Stimulated activated CD4-positive, alpha-beta T cell treated with anti-CD3 and anti-CD28 coated beads, TNF-alpha, amount 100 ng/mL, for 24 hours (primary cell): ENCODE measurements at places on chromosomes 4 and X.

- DNase-seq = peak; percentile 64
Measured at GRCh38 chrX:69538321-69538876, 34.3 kb downstream of the NALF2 start.

- DNase-seq = no peak
Measured at GRCh38 chr4:6342530-6343293, 73.1 kb downstream of the WFS1 start.

DNA sequence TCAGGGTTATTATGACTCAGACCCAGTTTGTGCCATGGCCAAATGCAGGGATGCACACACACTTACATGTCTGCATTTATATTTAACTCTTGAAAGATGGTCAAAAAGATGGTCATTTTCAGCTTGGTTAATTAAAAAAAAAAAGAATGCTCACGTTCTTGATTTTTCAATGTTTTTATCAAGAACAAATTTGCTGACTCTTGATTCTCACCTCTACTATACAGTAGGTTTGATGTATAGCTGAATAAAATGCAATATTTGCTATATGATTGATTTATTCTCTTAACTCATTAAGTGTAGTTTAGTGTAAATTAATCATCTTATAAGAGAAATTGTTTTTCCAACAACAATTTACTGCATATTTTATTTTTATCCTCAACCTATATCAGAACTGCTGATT, 160.4 kb downstream of the SLIT2 start:
- no peak for DNase-seq

DNA sequence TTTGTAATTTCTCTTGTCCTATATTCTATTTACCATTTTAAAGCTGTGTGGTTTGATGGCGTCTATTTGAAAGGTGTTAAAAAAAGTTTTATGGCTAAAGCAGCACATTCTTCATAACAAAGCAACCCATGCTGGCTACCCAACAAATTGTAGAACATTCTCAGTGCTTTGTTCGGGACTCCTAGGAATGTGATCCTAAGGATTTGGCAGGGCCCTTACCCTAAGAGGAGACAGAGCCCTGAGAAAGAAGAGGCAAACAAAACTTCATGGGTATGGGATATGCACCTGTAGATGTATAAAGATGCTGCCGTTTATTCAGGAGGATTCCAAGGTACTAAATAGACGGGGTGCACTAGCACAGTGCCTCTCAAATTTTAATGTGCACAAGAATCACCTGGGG, 370.8 kb upstream of the DIPK2B start:
- DNase-seq = no peak

DNA sequence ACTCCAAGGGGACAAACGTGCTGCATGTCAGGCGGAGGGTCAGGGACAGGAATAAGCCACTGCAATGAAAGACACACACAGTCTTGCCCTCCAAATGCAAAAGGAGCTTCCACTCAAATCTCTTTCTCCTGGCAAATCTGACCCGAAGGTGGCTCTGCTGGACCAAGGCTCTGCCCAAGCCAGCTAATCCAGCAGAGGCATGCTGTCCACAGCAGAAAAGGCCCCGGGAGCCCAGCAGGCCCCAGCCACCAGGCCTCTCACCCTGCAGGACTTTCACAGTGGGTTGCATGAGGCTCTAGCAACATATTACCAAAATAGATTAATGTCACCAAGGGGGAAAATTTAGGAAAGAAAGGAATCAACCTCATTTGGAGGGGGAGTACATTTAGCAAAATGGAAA, 628.6 kb downstream of the BCOR start:
- DNase-seq = no peak

DNA sequence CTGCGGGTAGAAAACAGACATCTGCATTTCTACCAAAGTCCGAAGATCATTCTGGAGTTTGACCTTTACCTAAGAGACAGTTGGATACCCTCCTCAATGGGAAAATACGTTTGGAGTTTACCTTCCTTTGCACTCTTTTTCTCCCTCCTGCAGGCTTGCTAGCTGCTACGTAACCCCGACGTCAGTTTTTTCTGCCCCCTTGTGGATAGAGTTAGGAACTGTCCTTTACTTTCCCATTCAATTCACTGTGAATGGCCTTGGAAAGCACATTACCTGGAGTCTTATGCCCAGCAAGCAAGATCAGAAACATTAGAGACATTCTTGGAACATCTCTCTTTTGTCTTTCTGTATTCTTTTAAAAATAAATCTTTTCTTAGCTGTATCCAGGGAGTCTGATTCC, 250.7 kb downstream of the NAP1L3 start:
- DNase-seq = no peak

GRCh38 chr4:75169427-75169826, 236.5 kb downstream of the PARM1 start:
- no peak for DNase-seq

DNA sequence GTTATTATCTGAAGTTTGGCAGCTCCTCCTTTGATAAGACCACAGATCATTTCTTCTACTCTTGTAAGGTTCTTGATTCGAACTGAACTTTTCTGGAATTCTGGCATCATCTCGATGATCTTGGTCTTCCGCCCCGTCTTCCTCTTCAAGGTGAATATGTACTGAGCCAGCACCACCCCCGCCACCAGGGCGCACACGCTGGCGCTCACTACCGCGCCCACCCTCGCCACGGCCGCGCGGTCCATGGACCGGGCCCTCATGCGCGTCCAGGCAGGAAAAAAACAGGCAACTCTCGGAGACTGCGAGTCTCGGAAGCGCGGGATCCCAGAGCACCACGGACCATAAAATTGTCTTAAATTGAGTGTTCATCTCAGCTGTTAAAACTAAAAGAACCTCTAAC, 458.4 kb upstream of the NDST3 start:
- no peak for DNase-seq

DNA sequence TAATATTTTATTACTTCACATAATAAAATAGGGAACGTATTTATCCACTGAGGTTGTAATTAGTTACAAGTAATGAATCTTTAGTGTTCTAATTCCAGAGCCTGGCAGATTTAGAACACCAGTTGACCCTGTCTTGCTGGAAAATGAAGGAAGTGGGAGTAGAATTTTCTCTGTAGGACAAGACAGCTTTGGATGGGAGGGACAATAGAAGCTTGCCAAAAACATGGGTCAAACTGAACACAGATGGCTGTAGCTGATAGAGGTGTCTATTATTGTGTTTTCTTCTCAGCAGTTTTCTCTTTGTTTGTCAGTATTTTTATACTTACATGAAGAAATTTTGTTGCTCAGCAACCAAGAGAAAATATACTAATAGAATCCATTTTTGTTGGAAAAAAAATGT, 20.2 kb downstream of the FAT4 start:
- no peak for DNase-seq

GRCh38 chrX:40174001-40174853, 76.5 kb upstream of the BCOR start:
- DNase-seq = peak; percentile 45

- no peak for DNase-seq
Measured at GRCh38 chrX:6980981-6981380, 166.5 kb upstream of the STS start.

- no peak for DNase-seq
Measured at GRCh38 chr4:119832776-119833175, 204.2 kb upstream of the PDE5A start.

DNA sequence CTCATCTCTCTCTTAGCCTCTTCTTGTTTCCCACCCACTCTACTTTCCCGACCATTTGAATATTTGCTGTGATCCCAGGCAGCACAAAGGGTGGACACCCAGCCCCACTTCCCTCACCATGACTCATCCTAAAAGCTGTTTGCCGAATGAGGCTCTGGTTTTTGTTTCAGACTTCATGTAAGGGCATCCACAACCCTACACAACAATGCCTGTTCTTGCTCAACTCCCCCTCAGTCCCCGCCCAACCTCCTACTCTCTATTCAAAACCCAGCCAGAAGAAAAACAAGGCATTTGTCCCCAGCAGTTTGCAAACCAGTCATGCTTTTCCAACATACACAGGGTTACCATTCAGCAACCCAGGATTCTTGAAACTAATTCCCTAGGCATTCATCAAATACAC, 516.5 kb upstream of the CNKSR2 start:
- no peak for DNase-seq

GRCh38 chrX:123779908-123780396, 47.1 kb upstream of the THOC2 start:
- no peak for DNase-seq

DNA sequence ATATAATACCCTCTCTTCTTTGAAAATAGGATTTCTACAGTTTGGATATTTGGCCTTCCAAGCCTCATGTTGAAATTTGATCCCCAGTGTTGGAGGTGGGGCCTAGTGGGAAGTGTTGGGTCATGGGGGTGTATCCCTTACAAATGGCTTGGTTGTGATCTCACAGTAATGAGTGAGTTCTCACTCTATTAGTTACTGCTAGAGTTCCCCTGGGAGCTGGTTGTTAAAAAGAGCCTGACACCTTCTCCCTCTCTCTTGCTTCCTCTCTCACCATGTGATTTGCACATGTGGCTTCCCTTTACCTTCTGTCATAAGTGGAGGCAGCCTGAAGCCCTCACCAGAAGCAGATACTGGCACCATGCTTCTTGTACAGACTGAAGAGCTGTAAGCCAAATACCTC, 73.9 kb downstream of the HDAC8 start:
- DNase-seq = no peak

- no peak for DNase-seq
Measured at GRCh38 chrX:10172877-10173276, 16.1 kb downstream of the CLCN4 start.

GRCh38 chr4:14865804-14866203, 136.5 kb upstream of the CPEB2 start:
- DNase-seq = no peak

DNA sequence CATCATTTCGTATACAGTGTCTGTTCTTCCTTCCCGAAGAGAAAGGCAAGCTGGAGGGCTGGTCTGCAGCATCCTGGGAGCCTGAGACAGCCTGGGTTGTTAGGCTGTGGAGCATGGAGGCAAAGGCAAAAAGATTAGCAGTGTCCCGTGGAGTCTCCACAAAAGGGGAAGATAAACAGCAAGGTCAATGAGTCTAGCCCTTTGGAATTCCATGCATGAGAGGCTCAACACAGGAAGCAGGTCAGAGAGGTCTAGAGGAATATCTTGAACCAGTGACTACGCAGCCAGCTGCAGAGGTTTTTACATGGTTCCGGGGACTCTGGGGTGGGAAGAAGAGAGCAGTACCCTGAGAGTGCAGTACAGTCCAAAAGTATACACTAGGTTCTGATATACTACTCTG, 12.2 kb upstream of the MCF2 start:
- DNase-seq = no peak

DNA sequence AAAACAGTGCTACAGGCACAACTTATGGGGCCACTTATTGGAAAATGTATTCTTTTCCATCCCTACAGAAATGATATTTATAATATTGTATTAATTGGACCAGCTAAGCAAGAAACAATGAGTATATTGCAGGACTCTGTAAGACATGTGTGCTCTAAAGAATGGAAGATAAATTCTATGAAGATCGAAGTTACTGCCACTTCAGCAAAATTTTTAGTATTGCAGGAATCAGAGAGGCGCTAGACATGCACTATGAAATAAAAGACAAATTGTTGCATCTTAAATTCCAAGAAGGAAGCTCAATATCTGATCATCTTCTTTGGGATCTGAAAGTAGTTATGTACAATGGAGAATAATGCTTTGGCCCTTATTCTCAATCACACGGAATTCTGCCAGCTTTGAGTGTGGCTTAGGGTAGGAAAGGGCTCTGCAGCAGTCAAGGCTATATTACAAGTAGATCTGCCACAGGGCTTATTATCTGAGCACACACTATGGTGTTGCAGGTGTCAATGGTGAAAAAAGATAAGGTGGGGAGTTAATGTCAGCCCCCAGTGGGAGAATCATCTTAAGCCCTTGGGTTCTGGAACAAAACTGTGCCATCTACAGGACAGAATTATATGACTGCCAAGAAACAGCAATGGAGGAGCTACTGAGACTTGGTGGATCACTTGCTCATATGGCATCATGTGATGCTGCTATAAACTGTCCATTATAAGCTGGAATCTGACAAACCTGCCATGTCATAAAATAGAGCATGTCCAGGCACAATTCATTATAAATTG, 334.0 kb upstream of the NDST3 start:
- DNase-seq = no peak

- no peak for DNase-seq
Measured at GRCh38 chr4:160947653-160948052, 1216.1 kb downstream of the FSTL5 start.

GRCh38 chrX:70386235-70386634, 36.9 kb upstream of the GDPD2 start:
- no peak for DNase-seq

GRCh38 chr4:180953572-180953971, 1289.6 kb upstream of the TENM3 start:
- no peak for DNase-seq

- DNase-seq = no peak
Measured at GRCh38 chr4:2697995-2698414, 58.1 kb downstream of the TNIP2 start.

DNA sequence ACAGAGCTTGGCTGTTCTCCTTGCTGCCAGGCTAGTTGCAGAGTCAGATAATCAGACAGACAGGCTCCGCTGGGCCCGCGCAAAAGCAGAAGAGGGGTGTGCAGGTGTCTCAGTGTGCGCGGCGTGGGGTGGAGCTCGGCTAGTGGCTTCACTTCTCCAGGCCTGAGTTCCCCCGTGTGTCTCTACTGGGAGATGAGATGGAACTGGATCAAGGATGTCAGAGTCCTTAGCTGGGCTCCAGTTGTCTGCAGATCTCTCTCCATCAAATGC, 21.1 kb downstream of the HTRA3 start:
- DNase-seq = no peak

DNA sequence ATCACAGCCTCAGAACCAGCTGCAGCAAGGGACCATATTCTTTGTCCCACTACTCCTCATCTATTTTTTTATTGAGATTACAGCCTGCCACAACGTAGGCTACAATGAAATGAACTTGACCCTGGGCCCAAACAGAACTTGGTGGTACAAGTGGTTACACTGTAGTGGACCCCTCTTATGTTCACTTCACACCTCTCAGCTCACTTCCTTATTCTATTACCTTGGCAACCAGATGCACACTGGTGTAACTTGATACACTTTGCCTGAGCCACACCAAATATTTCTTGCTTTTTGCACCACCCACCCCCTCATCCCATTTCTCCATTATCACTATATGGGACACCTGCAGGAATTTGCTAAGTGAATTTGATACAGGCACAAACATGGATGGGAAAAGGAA, 105.8 kb downstream of the CXCL13 start:
- DNase-seq = no peak
